ENCODE measurements at places on chromosomes 1 and 21.

GRCh38 chr1:174219606-174220370, 60.5 kb downstream of the RABGAP1L start:
- no peak for DNase-seq

DNA sequence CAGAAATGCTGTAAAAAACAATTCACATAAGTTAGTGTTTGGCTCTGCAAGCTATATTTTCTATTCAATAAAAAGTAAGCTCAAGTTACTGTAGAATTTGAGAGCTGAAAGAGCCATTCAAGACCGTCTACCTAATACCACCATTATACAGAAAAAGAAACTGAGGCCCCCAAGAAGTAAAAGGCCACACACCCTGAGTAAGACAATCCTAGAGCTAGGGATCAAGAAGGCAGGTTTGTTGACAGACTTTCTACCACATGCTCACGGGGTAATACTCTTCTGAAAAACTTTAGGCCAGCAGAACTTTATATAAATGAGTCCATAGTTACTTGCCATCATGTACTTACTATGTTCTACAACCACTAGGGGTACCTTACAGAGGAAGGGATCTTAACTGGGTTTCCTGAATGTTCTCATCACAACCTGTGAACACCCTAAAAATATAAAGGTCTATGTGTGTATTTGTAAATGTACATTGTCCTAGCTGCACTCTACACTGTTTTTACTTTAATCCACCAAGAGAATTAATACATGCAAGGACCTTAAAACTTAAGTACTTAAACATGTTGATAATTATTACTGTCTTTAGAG, 2.7 kb downstream of the PSMG1 start:
- DNase-seq: no peak

GRCh38 chr1:72439036-72439435, 156.7 kb upstream of the NEGR1 start:
- DNase-seq: no peak

GRCh38 chr1:2212532-2213491, 15.3 kb upstream of the SKI start:
- peak; percentile 79 for DNase-seq

- no peak for DNase-seq
These were observed 32.8 kb upstream of the DNASE2B start for GRCh38 chr1:84365225-84366221.

DNA sequence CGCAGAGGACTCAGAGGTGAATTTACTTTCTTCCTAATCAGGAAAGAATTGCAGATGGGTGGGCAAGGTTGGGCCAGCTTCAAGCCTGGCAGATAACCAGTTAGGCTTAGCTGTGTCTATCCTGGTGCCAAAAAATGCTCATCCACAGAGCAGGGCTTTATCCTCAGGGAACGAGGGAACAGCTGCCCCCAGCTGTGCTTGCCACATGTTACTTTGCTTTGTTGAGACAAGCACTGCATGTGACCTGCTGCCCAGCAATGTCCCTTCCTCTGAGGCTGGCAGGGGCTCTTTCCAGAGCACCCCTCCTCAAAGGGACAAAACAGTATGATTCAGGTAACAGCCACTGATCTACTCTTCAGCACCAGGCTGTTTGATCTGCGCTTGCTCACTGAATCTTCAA, 505.1 kb upstream of the USP24 start:
- DNase-seq: no peak

DNA sequence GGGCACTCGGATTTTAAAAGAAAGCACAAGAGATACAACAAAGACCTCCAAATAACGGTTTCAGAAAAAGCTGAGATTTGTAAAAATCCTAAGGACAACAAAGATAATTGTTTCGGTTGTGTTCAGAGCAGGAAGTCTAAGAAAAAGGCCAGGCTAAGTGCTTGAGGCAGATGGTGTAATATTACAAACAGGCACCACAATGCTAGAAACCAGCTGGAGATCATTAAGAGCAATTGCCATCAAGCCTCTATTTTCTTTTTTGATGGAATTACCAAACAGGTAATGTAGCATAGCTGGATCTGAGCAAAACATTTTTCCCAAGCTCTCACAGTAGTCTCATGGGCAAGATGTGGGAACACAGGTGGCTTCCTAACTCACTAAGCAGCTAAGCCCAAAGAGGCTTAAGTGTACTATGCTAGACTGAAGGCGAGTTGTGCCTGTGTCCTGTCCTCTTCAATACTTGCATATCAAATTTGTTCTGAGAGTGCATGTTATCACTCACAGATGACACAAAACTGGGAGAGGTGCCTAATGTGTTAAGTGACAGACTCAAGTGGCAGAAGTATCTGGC, 161.6 kb downstream of the GLUL start:
- DNase-seq: peak; percentile 61

DNA sequence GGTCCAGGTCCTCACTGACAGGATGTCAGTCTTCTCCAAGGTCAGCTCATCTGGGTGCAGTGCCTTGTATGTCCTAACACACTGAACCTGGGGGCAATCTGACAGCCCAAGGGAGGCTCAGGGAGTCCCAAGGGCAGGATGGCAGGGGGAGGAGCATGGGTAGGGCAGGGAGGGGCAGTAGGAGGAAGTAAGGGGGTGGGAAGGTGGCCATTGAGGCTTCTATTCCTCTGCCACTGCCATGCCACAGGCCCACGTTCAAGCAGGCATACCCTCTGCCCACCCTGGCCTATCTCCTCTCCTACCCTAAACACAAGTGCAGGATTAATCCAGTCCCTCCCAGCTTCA, 13.3 kb downstream of the ARHGEF19 start:
- no peak for DNase-seq

GRCh38 chr1:171868217-171868803, 27.0 kb downstream of the DNM3 start:
- DNase-seq: no peak

- DNase-seq: peak; percentile 85
These were observed 104.9 kb upstream of the PLD5 start for GRCh38 chr1:242629396-242629795.

DNA sequence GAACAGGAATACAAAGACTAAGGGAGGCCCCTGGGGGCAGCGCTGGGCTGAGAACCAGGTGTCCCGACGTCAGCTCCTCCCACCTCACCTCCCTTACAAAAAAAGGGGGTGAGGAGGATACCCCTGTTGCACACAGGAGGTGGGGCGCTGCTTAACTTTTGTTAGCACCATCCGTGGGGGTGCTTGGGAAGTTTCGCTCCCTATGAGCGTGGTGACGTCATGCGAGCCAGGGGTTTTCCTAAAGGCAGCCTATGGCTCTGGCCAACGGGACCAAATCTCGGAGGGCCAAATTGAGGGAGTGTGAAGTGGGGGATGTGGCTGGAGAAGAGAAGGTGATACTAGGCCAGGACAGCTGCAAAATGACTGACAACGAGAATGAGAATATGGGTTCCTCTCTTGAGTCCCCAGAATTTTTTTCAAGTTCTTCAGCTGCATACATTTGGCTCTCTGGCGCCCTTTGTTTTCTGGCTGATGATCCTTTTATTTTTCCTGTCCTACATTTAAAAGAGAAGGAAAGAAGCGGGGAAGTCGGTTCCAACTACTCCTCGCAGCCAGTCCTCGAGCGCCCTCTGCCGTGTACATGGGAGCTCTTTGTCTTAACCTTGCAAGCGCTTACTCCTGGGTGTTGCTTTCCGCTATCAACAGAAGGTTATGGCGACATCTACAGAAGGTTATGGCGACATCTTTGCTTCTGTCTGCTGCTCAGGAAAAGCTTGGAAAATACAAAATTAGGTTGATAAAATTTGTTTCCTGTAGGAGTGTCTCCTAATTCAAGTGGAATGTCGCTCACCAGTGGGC, 48.0 kb upstream of the ZC3H11B start:
- no peak for DNase-seq

GRCh38 chr1:101221945-101222429, 14.8 kb upstream of the S1PR1 start:
- DNase-seq: no peak

GRCh38 chr1:175343945-175344344, 151.4 kb upstream of the KIAA0040 start:
- no peak for DNase-seq

GRCh38 chr1:10664251-10664650, 132.2 kb downstream of the CASZ1 start:
- DNase-seq: no peak

GRCh38 chr1:23667411-23667810, 24.2 kb upstream of the RPL11 start:
- peak; percentile 36 for DNase-seq

GRCh38 chr1:193926956-193927355, 740.5 kb upstream of the B3GALT2 start:
- DNase-seq: no peak

DNA sequence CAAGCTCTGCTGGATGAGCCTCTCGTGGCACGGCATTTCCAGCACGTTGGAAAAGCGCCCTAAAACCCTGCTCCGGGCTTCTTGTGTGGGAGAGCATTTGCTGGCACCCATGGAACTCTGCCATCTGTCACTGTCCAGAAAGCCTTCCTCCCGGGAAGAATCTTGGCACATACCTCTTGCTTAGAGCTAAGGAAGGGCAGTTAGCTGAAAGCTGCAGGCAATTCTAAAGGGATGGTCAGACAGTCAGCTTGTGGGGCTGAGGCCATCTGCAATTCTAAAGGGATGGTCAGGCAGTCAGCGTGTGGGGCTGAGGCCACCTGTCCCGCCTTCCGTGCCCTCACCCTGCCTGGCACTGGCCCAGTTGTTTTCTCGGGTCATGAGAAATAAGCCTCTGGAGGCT, 139.0 kb upstream of the TMEM51 start:
- DNase-seq: no peak

DNA sequence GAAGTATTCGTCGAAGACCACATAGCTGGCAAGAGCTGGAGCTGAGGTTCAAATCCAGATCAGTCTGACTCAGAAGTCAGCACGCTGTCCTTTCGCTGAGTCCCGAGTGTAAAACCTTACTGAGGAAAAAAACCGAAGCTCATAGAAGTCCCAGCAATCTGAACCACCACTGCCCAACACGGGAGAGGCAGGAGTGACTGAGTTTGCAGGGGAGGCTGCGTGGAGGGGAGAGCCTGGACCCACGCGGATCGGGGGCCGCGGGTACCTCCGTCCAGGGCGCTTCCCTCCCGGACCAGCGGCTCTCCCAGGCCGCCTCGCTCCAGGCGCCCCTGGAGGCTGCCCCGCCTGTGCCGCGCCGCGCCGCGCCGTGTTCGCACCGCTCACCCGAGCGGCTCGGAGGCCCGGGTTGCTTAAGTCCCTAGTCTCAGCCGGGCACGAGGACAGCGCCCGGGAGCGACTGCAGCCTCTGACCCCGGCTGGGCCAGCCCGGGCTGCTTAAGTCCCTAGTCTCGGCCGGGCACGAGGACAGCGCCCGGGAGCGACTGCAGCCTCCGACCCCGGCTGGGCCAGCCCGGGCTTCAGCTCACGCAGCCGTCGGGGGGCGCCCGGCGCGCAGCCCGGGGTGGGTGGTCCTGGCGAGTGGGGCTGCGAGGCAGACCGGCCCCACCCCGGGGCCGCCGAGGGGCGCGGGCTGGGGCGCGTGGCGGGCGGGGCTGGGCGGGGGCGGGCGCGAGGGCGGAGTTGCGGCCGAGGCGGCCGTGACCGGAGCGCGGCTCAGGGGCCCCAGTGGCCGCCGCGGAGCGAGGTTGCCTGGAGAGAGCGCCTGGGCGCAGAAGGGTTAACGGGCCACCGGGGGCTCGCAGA, at the start of gene ADAMTSL4:
Gene ADAMTSL4 (plus strand): TSS at position 777 of the 864 bp plus-strand sequence. CDS start 2,881 bp downstream, outside the sequence.
- DNase-seq: peak; percentile 41

DNA sequence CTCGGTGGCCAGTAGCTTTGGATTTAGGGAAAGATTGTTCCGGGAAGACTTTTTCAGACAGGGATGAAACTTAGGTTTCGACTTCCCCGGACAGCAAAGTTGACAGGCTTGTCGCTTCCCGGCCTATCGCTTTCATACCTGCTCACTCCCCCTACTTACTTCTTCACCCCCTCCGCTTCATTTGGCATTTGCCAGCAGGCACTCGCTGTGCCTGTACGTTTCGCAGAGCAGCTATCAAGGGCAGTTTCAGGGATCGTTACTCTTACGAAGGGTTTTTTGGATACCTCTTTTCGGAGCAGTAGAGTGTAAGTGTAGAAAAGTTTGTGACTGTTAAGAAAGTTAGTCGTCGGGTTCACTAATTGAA, 393 bp downstream of the BLZF1 start:
- DNase-seq: no peak

DNA sequence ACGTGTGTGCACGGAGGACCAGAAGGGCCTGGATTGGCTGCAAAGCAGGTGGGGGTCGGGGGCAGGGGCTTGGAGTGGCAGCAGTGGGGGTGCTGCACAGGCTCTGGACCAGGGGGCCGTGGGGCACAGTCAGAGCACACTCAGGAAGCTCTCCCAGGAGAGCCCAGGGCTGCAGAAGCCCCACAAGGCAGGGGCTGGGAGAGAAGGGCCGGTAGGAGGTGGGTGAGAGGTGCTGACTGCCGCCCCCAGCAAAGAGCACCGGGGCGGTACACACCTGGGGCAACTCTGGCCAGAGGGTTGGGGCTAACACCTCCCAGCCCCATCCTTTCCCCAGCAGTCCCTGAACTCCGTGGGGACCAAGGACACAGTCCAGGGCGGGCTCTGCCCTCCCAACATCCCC, 13.9 kb downstream of the CHD5 start:
- DNase-seq: no peak

- no peak for DNase-seq
These were observed 24.5 kb upstream of the CCN1 start for GRCh38 chr1:85555867-85556573.

GRCh38 chr1:91450260-91450659, 45.6 kb upstream of the HFM1 start:
- no peak for DNase-seq

- DNase-seq: no peak
These were observed 1.2 kb upstream of the FHAD1 start for GRCh38 chr1:15245593-15246360.

GRCh38 chr1:236058141-236058934, 6.6 kb downstream of the NID1 start:
- DNase-seq: no peak

- DNase-seq: no peak
These were observed 6.0 kb downstream of the TARS2 start for GRCh38 chr1:150493175-150493574.

GRCh38 chr1:18644973-18645746, 14.5 kb downstream of the PAX7 start:
- DNase-seq: no peak

DNA sequence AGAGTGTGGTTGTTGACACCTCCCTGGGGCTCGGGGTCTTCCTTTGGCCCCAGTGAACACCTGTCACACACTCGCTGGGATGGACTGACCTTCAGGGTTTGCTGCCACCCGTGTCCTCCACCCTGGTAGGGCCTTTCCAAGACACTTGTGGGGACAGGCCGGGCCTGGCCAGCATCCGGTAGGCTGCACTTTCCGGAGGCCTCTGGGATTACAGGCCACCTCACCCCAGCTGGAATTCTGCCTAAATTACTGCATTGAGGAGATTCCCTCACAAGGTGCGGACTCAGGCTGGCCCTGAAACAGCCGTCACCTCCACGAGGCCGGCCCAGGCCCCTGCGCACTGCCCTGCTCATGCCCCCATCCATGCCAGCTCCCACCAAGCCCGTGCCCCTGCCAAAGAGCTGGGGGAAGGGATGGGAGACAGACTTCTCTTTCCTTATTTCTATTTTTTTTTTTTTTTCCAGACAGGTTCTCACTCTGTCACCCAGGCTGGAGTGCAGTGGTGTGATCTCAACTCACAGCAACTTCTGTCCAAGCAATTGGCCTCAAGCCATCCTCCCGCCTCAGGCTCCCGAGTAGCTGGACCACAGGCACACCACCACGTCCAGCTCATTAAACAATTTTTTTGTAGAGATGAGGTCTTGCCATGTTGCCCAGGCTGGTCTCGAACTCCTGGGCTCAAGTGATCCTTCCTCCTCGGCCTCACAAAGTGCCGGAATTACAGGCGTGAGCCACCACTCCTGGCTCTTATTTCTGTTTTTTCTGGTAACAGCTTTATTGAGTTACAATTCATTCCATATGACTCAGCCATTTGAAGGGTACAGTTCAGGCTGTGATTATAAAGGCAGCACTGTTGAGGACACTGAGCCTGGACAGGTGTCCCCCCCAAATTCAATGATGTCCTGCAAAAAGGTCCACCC, 11.3 kb downstream of the CSTB start:
- DNase-seq: no peak
